ENCODE measurements at places on chromosomes 4 and X.

DNA sequence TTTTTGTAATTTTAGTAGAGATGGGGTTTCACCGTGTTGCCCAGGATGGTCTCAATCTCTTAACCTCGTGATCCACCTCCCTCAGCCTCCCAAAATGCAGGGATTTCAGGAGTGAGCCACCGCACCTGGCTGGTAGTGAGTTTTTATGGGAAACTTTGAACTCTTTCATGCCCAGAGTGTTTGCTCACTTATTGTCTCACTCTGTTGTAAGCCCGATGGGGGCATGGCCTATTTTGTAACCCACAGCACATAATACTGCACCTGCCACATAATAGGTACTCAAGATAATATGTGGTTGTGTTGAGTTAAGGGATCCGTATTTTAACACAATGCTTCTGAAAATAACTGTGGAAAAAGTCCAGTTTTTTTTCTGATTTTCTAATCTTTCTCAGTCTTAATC lies 109.6 kb upstream of the GIMD1 start:
- no peak for DNase-seq
- no peaks in the 10 kb centered on the region for H3K4me1 ChIP-seq
- H3K36me3 ChIP-seq = no peaks in the 10 kb centered on the region
- H3K27me3 ChIP-seq = no peaks in the 10 kb centered on the region
- H3K27ac ChIP-seq = no peak overlapping the region

DNA sequence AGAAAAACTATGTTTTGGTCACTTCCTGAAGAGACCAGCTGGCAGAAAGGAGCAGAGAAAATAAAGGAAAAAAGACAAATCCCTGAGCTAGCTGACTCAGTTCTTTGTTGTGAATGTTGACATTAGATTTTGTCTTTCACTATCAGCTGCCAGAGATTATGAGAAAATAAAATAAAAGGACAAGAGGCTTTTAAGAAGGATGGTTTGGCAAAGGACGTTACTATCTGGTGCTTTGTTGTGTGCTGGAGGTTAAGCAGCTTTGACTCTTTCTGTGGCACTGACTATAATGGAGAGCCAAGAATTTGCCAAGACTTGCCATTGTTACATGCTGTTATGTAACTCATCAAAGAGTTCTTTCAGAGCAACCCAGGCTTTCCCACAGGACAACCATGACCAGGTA lies 12.1 kb downstream of the ASB5 start:
- H3K27ac ChIP-seq = no peak overlapping the region
- H3K36me3 ChIP-seq = no peaks in the 10 kb centered on the region
- H3K4me1 ChIP-seq = peaks cover 2% of the 10 kb centered on the region
- H3K27me3 ChIP-seq = no peaks in the 10 kb centered on the region
- no peak overlapping the region for H3K4me3 ChIP-seq

DNA sequence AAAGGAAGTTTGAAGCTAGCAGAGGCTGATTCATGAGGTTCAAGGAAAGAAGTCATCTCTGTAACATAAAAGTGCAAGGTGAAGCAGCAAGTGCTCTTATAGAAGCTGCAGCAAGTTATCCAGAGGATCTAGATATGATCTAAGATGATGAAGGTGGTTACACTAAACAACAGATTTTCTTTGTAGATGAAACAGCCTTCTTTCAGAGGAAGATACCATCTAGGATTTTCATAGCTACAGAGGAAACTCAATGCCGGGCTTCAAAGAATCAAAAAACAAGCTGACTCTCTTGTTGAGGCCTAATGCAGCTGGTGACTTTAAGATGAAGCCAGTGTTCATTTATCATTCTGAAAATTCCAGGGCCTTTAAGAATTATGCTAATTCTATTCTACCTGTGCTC lies 28.8 kb downstream of the NR0B1 start:
- H3K27ac ChIP-seq = no peak overlapping the region
- no peaks in the 10 kb centered on the region for H3K4me1 ChIP-seq
- H3K36me3 ChIP-seq = no peaks in the 10 kb centered on the region
- no peaks in the 10 kb centered on the region for H3K27me3 ChIP-seq

DNA sequence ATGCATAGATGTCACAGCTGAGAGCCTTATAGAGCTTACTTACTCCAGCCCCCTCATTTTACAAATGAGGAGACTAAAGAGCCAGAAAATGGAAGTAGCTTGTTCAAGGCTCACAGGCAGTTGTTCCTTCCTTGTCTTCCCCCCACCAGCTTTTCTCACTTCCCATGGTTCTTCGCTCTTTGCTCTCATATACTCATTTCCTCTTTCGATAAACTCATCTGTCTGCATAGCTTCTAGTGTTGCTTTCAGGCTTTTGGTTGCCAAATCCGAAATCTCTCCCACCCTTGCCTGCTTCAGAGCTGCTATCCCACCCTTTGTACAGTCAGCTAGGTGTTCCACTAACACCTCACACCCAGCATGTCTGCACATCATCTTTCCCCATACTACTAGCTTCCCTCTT lies 25.0 kb upstream of the GJB1 start:
- no peak overlapping the region for H3K4me3 ChIP-seq
- no peak for DNase-seq
- no peaks in the 10 kb centered on the region for H3K36me3 ChIP-seq
- H3K27me3 ChIP-seq = no peaks in the 10 kb centered on the region
- H3K27ac ChIP-seq = no peak overlapping the region

DNA sequence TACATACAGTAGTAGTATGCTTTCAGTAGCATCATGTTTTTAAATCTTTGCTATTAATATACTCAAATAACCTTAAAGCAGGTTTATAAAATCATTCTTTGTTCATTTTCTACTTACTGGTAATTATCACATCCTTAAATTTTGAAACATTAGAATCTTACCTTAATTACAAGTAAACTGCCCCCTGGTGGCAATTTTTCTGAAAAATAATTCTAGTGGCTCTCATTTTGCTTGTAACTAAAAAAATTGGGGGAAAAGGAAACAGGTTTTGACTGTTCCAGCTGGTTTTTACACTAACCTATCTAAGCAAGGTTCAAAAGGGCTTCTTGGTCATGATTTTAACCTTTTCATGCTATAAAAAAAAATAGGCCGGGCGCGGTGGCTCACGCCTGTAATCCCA lies 18.5 kb upstream of the DCAF4L1 start:
- DNase-seq = no peak
- no peaks in the 10 kb centered on the region for H3K27me3 ChIP-seq
- no peak overlapping the region for H3K27ac ChIP-seq
- no peaks in the 10 kb centered on the region for H3K4me1 ChIP-seq

GRCh38 chr4:178340468-178340867 lies 898.2 kb upstream of the AGA start:
- no peaks in the 10 kb centered on the region for H3K36me3 ChIP-seq
- DNase-seq = no peak
- no peaks in the 10 kb centered on the region for H3K27me3 ChIP-seq

GRCh38 chr4:90078440-90078839 lies 48.8 kb upstream of the CCSER1 start:
- DNase-seq = no peak
- no peaks in the 10 kb centered on the region for H3K36me3 ChIP-seq
- no peak overlapping the region for H3K4me3 ChIP-seq
- no peaks in the 10 kb centered on the region for H3K27me3 ChIP-seq
- H3K27ac ChIP-seq = no peak overlapping the region

DNA sequence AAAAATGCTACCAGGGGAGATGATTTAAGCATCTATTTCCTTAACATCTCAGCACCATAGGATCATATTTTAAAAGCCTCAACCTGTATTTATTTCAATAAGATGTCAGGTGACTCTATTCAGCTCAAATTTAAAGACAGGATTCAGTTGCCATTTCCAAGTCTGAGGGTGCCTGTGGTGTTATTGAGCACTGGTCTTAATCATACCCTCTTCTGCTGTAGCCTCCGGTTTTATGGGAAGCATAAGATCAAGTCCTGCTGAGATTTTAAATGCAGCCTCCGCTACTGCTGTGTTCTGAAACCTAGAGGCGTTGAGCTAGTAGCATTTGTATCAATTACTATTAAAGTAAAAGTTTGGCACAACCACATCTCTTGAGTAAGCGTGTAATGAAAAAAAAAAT lies 185.7 kb upstream of the NWD2 start:
- no peaks in the 10 kb centered on the region for H3K36me3 ChIP-seq
- no peaks in the 10 kb centered on the region for H3K4me1 ChIP-seq
- H3K27me3 ChIP-seq = no peaks in the 10 kb centered on the region
- no peak overlapping the region for H3K4me3 ChIP-seq
- no peak overlapping the region for H3K27ac ChIP-seq
- DNase-seq = no peak

DNA sequence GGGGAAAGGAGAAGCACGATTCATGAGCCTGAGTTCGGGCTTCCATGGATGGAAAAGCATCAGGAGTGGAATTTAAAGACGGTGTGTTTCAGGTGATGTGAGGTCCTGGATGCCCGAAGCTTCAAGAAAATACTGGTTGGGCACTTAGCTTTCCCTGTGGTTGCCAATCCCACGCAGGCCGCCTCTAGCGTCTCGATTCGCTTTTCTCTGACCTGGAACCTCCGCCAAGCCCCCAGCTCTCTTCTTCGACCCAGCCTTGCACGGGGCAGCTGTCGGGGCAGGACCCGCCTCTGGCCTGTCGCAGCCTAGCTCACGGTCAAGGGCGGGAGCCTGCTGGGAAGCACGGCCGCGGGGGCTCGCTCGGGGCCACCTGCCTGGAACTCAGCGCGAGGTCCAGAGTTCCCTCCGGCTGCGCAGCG lies 308 bp upstream of the TLR2 start:
- peak overlapping the region; percentile 52 for H3K27ac ChIP-seq
- DNase-seq = no peak
- no peaks in the 10 kb centered on the region for H3K36me3 ChIP-seq
- no peaks in the 10 kb centered on the region for H3K4me1 ChIP-seq
- no peaks in the 10 kb centered on the region for H3K27me3 ChIP-seq
- H3K4me3 ChIP-seq = peak overlapping the region; percentile 69

GRCh38 chrX:9466124-9466495 lies 1.3 kb downstream of the TBL1X start:
- peak overlapping the region; percentile 87 for H3K27ac ChIP-seq
- no peaks in the 10 kb centered on the region for H3K27me3 ChIP-seq
- DNase-seq = no peak
- H3K36me3 ChIP-seq = no peaks in the 10 kb centered on the region

DNA sequence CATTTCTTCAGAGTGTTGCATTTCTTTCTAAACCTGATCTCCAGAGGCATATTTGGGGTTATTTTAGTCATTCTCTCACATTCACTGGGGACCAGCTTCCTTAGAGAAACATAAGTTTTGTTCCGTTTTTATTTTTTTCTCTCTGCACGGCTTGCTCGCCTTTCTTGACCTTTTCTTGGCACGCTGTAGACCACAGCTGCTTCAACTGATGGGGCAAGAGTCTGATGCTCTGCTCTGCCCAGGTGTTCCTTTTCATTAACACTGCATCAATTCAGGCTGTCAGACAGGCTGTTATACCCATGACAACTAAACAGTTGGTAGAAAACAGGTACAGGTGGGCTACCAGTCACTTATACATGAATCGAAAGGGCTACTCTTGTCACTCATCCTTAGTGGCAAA lies 682.2 kb upstream of the DIAPH2 start:
- H3K4me1 ChIP-seq = no peaks in the 10 kb centered on the region
- DNase-seq = no peak
- no peak overlapping the region for H3K27ac ChIP-seq
- H3K27me3 ChIP-seq = no peaks in the 10 kb centered on the region
- H3K4me3 ChIP-seq = no peak overlapping the region
- H3K36me3 ChIP-seq = no peaks in the 10 kb centered on the region

GRCh38 chrX:81168391-81168790 lies 33.3 kb downstream of the HMGN5 start:
- H3K27me3 ChIP-seq = no peaks in the 10 kb centered on the region
- H3K4me3 ChIP-seq = no peak overlapping the region
- DNase-seq = no peak
- no peak overlapping the region for H3K27ac ChIP-seq

DNA sequence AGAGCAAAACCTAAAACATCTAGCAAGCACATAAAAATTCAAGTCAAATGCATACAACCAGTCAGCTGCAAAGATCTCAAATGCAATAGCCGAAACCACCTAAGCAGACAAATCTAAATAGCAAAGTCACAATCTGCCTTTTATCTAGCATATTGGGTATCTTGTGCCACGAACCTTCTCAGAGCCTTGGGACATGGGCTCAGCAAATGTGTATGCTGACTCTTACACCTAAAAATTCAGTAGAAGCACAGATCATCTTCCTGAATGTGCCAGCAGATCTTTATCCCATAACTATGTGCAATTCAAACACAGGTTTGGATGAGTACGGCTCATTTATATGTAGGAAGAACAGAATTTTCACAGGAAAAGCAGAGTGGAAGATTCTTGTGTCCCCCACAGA lies 492.1 kb downstream of the INPP4B start:
- no peak for DNase-seq
- H3K4me1 ChIP-seq = peaks cover 6% of the 10 kb centered on the region
- H3K27me3 ChIP-seq = no peaks in the 10 kb centered on the region
- no peak overlapping the region for H3K4me3 ChIP-seq

GRCh38 chr4:37109756-37110155 lies 134.8 kb upstream of the NWD2 start:
- no peak for DNase-seq
- H3K4me1 ChIP-seq = no peaks in the 10 kb centered on the region
- H3K27me3 ChIP-seq = no peaks in the 10 kb centered on the region

GRCh38 chrX:108270739-108271396 lies 167.4 kb downstream of the COL4A6 start:
- no peak overlapping the region for H3K4me3 ChIP-seq
- H3K4me1 ChIP-seq = no peaks in the 10 kb centered on the region
- no peak overlapping the region for H3K27ac ChIP-seq
- no peaks in the 10 kb centered on the region for H3K36me3 ChIP-seq
- no peak for DNase-seq
- H3K27me3 ChIP-seq = no peaks in the 10 kb centered on the region

- H3K4me3 ChIP-seq = no peak overlapping the region
- H3K4me1 ChIP-seq = no peaks in the 10 kb centered on the region
- H3K27me3 ChIP-seq = no peaks in the 10 kb centered on the region
- no peak for DNase-seq
- no peaks in the 10 kb centered on the region for H3K36me3 ChIP-seq
- no peak overlapping the region for H3K27ac ChIP-seq
Measured at GRCh38 chr4:127525608-127526007, 107.1 kb upstream of the INTU start.

- DNase-seq = no peak
- no peak overlapping the region for H3K27ac ChIP-seq
- no peaks in the 10 kb centered on the region for H3K27me3 ChIP-seq
- no peak overlapping the region for H3K4me3 ChIP-seq
- H3K36me3 ChIP-seq = no peaks in the 10 kb centered on the region
Measured at GRCh38 chrX:50815120-50815519, 1.1 kb upstream of the SHROOM4 start.

- no peaks in the 10 kb centered on the region for H3K36me3 ChIP-seq
- no peak overlapping the region for H3K4me3 ChIP-seq
- H3K4me1 ChIP-seq = no peaks in the 10 kb centered on the region
- no peak overlapping the region for H3K27ac ChIP-seq
Measured at GRCh38 chrX:39431893-39432292, 630.6 kb downstream of the MID1IP1 start.

- peaks cover 29% of the 10 kb centered on the region for H3K4me1 ChIP-seq
- H3K36me3 ChIP-seq = no peaks in the 10 kb centered on the region
- H3K27me3 ChIP-seq = no peaks in the 10 kb centered on the region
- no peak overlapping the region for H3K4me3 ChIP-seq
- peak overlapping the region; percentile 75 for H3K27ac ChIP-seq
Measured at GRCh38 chr4:74967324-74967723, 34.4 kb downstream of the PARM1 start.
